Omental fat pad (tissue), 4 donors: ENCODE measurements at places on chromosomes 1 and 21. TPM values are rescaled to one million over a fixed set of nuclear protein-coding genes. Genes with fewer than 3 reads are reported as not detected.

DNA sequence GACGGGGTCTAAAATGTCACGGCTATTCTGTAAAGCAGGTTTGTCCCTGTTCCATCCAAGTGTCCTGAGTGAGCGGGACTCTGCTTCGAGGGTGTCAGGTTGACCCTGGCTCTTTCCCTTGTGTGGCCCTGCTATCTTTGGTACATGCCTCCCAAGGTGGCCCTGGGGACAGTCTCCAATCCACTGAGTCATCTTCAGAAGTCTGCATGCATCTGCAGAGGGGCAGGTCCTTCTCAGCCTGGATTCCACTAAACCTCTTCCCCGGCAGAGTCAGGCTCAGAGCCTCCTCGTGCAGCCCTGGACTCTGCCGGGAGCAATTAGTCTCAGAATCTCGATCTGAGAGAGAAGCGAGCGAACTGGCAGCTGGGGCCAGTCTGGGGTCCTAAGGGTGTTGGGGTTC, 50.1 kb upstream of the KCNJ15 start:
- no peak for DNase-seq

DNA sequence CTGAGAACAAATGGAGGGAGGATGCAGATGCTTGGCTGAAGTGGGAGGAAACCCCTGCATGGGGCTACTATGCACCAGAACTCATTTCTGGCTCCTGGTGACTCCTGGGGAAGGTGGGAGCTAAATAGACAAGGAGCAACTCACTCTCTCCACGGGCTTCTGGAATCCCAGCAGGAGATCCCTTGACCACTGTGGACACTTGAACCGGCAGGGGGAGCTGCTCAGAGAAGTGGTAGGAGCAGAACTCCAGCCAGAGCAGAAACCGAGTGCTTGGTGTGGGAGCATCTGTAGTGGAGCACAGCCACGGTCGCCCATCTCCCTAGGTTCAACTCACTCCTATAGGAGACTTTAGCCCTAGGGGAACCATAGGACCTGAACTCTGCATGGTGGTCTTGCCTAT, 205.6 kb upstream of the GJB5 start:
- DNase-seq, result no peak

CLCA4 gene
- not detected for total RNA-seq

SLAMF6 gene
- 3.1 TPM for total RNA-seq

- no peak for DNase-seq
Measured at GRCh38 chr21:26709090-26709489, 136.0 kb upstream of the CYYR1 start.

GRCh38 chr1:226006686-226007085, 7.5 kb upstream of the SDE2 start:
- no peak for DNase-seq

DNA sequence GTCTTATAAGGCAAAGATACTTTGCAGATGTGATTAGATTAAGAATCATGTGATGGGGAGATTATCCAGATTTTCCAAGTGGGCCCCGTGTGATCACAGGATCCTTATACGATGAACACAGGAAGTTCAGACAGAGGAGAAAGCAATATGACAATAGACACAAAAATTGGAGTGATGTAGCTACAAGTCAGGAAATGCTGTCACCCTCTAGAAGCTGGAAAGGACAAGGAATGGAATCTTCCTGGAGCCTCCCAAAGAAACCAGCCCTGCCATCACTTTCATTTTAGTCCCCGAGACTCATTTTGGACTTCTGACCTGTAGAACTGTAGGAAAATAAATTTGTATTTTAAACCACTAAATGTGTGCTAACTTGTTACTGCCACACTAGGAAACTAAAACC, 61.9 kb upstream of the C1orf21 start:
- no peak for DNase-seq

CA6 gene
- total RNA-seq, result not detected

GRCh38 chr1:224739997-224740684, 124.0 kb downstream of the CNIH3 start:
- DNase-seq, result no peak

LCE1E gene
- total RNA-seq, result not detected

GRCh38 chr1:176863613-176864012, 300.9 kb downstream of the ASTN1 start:
- DNase-seq, result no peak

EDN2 gene
- not detected for total RNA-seq

TPTE gene
- total RNA-seq, result not detected

GRCh38 chr1:173330149-173330951, 123.2 kb upstream of the TNFSF4 start:
- DNase-seq, result no peak

DNA sequence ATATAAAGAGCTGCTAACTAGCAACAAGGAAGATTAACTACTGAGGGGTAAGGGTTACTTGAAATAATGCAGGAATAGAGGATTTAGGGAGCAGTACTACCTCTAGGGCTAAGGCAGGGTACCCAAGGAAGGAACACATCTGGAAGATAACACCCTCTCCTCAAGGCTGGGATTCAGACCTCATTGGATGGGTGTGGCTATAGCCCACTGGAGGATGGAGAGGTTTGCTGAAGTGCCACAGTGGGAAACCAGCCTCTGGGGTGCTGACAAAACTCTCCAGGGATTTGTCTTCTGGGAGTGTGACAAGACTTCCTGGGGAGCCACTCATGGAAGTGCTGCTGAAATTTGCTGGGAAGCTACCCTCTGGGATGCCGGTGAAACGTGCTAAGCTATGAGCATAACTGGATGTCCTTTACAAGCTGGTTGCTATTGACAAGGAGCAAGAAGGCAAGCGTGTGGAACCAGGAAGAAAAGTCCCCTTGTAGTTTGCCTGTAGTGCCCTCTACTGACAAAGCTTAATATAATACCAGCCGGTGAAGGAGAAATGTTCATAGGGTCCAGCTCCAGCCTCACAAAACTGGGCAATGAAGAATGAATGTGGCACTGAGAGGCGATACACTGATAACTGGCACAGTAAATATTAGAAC, 122.8 kb upstream of the USP24 start:
- no peak for DNase-seq

HES2 gene
- total RNA-seq, result not detected

ZNF692 gene
- total RNA-seq, result 30.6 TPM

LCE1A gene
- total RNA-seq, result not detected

TMEM200B gene
- total RNA-seq, result 10.8 TPM

GRCh38 chr21:42538479-42539275, 25.0 kb downstream of the SLC37A1 start:
- no peak for DNase-seq

GRCh38 chr1:156517748-156518147, 17.2 kb upstream of the MEF2D start:
- DNase-seq, result no peak
